GM03348 (cell line): ENCODE measurements at places on chromosomes 12 and 14.

DNA sequence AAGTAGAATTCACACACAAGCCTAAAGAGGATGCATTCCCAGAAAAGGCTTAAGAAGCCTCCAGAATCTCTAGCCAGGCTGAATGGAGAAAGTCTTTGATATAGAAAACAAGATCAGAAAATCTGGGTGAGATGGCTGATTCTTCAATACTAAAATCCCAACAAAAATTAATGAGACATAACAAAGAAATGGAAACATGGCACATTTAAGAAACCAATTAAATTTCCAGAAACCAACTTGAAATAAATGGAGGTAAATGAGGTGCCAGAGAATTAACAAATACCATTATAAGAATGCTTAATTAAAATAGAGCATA, 51.9 kb downstream of the CPSF6 start:
- DNase-seq = no peak

- no peak for DNase-seq
These were observed 314.9 kb downstream of the TMEM121 start for GRCh38 chr14:105841022-105842009.

DNA sequence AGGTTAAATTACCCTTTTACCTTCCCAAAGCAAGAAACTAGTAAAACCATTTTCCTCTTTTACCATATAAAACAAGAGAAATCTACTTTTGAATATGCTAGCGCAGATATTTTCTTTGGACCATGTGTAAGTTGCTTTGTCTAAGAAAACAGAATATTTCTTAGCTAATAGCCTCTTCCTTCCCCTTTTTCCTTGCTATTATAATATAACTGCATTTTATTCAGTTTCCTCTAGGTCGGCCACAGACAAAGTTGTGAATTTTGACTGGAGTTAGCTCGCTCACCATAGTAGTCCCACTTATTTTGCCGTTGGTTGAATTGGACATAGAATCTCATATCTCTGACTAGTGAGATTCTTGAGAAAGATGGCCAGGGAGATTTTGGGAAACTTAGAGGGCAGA, 115.6 kb downstream of the PLEKHA5 start:
- DNase-seq = no peak

DNA sequence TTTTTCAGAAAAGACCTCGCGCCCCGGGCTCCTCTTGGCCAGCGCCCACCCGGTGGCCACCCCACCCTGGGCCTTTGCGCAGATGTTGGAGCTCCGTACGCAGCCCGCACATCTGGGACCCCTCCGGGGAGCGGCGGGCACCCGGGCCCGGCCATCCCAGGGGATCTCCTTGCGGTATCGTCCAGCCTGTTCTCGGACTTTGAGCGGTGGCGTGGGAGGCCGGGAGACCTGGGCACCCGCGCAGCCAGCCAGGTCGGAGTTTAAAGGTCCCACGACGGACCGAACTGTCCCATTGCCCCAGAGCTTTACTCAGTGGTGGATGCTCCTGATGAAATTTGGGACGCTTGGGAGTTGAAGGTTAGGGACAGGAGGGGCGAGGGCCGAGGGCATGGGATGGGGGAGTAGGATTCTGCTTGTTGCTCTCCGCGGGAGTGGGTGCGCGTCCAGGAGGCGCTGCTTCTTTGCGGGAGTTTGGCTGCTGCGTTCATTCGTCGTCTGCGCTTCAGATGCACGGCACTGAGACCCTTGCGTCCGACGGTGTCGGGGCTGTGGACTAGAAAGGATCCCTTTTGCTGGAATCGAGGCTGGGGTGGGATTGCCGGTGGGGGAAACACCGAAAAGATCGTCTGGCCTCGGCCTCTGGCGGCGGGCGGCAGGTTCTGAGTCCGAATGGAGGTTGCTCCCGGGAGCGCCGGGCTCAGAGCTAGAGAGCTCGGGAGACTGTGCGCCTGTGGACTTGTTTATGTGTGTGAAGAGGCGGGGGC, 1.4 kb downstream of the NTF3 start:
- DNase-seq = peak; percentile 48

DNA sequence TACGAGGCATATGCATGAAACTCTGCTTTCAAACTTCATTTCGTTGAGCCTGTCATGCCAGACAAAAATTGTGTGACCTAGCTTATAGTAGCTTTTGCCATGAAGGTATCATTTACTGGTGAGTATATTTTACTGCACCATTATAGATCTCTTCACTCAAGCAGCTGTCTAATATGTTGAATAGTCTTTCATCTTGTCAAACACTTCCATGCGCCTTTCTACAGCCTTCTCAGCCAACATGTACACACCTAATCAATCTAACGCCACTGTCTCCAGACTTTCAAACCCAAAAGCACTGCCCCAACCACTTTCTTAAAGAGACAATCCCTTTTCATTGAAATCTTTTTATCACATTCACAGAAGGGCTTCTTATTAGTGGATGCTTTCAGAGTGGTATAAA, 757.4 kb downstream of the VRK1 start:
- no peak for DNase-seq

- DNase-seq = no peak
These were observed 105.8 kb upstream of the SINHCAF start for GRCh38 chr12:31431721-31432240.

GRCh38 chr12:39763890-39764169, 144.2 kb upstream of the ABCD2 start:
- no peak for DNase-seq

- no peak for DNase-seq
These were observed 92.8 kb downstream of the LGMN start for GRCh38 chr14:92655419-92656201.

- DNase-seq = no peak
These were observed 227.0 kb downstream of the ANO2 start for GRCh38 chr12:5718073-5718472.

DNA sequence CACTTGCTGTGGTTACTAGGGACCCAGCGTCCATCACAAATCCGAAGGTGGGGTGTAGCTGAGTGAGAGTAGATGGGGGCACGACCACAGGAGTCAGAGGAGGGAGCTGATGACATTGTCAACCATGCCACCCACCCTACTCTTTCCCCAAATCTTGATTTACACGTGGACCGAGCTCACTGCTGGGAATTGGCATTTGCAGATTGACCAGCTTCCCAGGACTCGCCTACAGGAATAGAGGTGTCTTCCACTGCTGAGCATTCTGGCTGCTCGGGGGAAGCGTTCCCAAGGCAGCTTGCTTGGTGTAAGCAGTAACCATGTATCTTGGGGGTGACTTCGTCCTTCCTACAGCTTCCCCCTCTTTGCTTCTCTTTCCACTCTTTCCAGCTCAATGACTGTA, 353 bp upstream of the PTPRR start:
- DNase-seq = no peak

DNA sequence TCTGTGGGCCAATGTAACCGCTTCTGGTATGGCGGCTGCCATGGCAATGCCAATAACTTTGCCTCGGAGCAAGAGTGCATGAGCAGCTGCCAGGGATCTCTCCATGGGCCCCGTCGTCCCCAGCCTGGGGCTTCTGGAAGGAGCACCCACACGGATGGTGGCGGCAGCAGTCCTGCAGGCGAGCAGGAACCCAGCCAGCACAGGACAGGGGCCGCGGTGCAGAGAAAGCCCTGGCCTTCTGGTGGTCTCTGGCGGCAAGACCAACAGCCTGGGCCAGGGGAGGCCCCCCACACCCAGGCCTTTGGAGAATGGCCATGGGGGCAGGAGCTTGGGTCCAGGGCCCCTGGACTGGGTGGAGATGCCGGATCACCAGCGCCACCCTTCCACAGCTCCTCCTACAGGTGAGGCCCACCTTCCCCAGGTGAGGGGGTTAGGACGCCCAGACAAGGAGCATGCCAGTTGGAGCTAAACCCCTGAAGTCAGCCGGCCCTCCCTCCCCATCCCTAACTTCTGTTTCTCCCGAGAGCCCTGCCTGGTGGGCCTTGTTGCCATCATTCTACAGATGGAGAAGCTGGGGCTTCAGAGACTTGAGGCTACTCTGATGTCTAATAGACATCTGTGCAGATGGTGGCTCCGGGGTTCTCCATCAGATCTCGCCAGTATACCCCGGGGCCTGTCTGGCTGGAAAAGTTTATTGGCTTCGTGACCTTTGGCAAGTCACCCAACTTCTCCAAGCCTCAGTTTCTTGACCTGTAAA, 25.3 kb downstream of the PAPLN start:
- DNase-seq = no peak

DNA sequence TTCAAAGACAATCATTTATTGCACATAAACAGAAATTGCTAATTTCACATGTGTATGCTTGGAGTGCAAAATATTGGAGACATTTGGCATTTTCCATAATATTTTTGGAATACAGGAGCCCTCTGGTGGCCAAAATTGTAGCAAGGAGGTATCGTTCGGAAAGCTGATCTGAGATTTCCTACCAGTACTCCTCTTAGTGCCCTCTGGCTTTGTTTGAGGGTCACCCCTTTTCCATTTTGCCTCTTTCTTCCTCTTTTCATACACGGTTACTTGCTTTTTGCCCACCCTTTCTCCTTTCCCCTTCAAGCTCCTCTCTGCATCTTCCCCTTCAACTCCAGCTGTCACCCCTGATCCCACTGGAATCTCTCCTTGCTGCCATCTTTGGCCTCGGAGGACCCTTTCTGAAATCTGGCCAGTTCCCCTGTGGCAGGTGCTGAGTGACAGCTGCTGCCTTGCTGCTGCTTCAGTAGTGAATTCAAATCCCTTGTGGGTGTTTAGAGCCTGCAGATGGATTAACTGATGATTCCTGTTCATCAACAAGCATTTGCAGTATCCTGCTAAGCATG, 164.6 kb upstream of the PARP11 start:
- DNase-seq = peak; percentile 73

GRCh38 chr14:24310646-24311604, at the start of gene LTB4R:
Gene LTB4R, plus strand, starts transcription at chr14:24311502. Its CDS starts 4,150 bp downstream, at chr14:24315652.
- peak; percentile 90 for DNase-seq

GRCh38 chr12:26246483-26247164, 51.3 kb downstream of the SSPN start:
- no peak for DNase-seq

DNA sequence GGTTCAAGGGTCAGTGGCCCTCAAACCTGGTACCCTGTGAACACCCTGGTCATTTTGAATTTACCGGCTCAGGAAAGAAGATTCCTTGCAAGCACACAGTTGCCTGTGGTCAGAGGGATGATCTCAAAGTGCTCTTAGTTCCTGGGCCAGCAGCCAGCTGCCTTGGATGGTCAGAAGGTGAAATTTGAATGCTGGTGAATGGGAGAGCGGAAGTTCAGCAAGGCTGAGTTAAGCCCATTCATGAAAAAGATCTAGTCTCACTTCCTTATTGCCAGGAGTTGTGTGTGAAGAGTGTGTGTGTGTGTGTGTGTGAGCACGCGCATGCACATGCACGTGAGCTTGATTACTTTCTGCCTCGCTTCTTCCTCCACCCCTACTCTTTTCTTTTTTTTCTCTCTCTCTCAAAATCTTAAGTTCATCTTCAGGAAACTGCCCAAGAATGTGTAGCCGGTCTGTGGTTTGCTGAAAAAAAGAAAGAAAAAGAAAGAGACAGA, 155.5 kb upstream of the CCND2 start:
- DNase-seq = no peak

DNA sequence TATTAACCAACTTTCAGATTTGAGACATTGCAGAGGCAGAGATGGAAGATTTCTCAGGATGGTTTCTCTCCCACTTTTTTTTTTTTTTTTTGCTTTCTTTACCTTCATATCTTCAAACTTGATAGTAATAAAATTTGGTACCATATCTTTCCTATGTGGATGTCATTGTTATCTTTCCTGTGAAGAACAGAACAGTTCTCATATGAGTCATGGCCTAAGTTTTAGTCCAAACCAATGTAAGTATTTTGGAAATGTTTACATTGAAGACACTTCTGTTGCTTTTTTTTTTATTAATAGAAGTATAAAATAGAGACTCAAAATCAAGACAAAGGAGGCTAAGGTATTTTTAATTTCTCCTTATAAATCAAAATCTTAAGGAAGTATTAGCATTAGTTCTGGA, 95.2 kb downstream of the C12orf50 start:
- no peak for DNase-seq

DNA sequence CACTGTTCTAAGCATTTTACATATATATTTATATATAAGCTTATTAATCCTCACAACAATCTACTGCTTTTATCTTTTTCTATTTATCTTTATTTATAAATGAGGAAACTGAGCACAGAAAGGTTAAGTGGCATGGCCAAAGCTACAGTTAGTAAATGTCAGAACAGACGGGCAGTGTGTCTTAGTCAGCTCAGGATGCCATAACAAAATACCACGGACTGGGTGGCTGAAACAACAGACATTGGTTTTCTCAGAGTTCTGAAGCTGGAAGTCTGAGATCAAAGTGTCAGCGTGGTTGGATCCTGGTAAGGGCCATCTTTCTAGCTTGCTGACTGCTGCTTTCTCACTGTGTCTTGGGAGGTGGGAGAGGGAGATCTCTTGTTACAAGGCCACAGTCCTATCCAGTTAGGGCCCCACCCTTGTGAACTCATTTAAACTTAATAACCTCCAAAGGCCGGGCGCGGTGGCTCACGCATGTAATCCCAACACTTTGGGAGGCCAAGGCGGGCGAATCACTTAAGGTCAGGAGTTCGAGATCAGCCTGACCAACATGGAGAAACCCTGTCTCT, 19.8 kb downstream of the RPGRIP1 start:
- DNase-seq = no peak
